HepG2 (cell line): ENCODE measurements at places on chromosomes 12 and 14. TPM values are rescaled to one million over a fixed set of nuclear protein-coding genes. Genes with fewer than 3 reads are reported as not detected.

TMEM253 gene
- 0.29 TPM in 1 of 2 replicates, not detected in the other for total RNA-seq

ZFHX2 gene
- total RNA-seq, result 0.44 and 0.49 TPM in 2 replicates

FAIM2 gene
- not detected in 2 replicates for total RNA-seq

PTPRO gene
- total RNA-seq, result not detected in 2 replicates

MRPL52 gene
- total RNA-seq, result 329 and 420 TPM in 2 replicates

POLE2 gene
- 37.0 and 41.3 TPM in 2 replicates for total RNA-seq

C1S gene
- total RNA-seq, result 8.2 and 18.2 TPM in 2 replicates

DEPDC4 gene
- total RNA-seq, result 5.7 and 6.6 TPM in 2 replicates

GRIN2B gene
- 0.03 and 0.13 TPM in 2 replicates for total RNA-seq

TAS2R46 gene
- 0.22 and 3.5 TPM in 2 replicates for total RNA-seq

OAS1 gene
- total RNA-seq, result 6.5 and 7.5 TPM in 2 replicates

FAM186B gene
- total RNA-seq, result 0.17 and 0.20 TPM in 2 replicates

- DNase-seq, result no peak
These were observed 72.9 kb upstream of the BTG1 start for GRCh38 chr12:92218394-92219077.

DNA sequence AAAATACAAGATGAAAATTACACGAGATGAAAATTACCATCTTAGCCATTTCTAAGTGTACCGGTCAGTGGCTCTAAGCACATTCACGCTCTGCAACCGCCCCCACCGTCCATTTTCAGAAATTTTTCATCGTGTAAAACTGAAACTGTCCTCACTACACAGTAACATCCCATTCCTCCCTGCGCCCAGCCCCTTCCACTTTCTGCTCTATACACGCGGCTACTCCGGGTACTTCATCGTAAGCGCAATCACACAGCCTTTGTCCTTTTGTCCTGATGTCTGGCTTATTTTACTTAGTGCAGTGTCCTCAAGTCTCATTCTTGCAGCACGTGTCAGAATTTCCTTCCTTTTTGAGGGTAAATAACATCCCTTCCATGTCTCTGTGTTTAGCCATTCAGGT lies 3.6 kb upstream of the GPR132 start:
- no peak for DNase-seq

DNA sequence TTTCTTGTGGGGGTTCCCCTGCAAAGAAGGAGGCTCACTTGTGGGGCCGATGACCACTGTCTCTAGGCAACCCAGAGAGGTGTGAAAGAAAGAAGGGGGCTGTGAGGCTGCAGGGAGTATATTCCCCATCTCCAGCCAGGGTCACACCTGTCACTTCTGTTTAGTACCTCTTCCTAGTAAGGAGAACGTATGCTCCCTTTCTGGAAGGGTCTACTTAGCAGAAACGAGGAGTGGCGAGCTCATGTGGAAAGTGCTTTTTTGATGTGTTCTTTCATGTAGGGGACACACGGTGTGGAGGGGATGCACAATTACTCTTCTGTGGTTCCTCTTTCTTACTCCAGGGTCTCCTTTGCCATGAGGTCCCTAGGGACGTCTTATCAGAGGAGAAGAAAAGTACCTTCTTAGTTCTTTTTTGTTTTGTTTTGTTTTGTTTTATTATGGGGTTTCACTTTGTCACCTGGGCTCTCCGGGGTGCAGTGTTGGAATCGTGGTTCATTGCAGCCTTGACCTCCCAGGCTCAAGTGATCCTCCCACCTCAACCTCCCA lies 58.3 kb downstream of the PRKCH start:
- DNase-seq, result no peak

GRCh38 chr12:71183846-71184245 lies 26.0 kb upstream of the TSPAN8 start:
- no peak for DNase-seq

DNA sequence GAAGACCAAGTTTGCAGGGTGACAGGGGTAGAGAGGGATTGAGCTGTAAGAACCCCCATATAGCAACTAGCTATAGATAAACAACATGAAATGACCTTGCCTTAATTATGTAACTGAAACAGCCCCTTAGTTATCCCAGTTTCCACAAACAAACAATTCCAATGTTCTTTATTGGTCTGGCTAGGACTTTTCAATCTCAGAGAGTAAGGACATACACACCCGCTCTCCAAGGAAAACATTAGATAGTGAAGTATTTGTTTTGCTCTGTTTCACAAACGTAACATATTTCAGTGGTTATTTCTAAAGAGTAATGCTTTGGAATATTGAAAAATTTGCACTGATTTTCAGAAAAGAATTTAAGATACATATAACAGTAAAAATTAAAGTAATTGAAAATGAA lies 51.6 kb upstream of the GTF2A1 start:
- DNase-seq, result no peak

- no peak for DNase-seq
These were observed 5.6 kb downstream of the FAM234B start for GRCh38 chr12:13049816-13050215.

DNA sequence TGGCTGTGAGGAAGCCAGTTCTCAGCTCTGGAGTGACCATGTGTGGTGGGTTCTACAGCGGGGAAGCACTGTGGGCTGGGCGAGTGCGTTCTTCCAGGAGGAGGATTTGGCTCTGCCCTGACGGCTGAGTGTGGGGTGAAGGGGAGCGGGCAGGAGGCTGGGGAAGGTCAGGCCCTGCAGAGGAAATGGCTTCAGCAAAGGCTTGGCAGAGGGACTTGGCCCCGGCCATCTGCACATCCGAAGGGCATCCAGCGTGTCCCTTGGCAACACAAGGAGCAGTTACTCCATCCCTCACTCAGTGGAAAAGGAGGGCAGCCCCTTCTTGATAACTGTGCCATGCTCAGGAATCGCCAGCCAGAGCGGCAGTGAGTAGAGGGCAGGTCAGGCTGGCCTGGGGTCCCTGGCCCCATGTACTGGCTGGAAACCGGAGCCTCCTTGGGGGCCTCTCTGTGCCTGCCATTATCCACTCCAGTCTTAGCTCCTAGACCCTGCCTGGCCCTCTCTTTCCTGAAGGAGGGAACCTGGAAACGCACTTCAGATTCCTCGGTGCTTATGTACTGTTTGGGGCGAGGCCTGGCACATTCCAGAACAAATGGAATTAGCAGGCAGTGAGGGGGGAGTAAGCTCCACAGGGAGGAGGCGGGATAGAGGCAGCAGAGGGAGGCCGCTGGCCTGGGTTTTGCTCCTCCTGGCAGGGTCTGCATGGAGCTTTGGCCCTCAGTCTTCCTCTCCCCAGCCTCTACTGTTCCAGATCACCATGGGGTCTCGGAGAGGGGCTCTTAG lies 133.6 kb upstream of the NCOR2 start:
- no peak for DNase-seq

GRCh38 chr14:91253795-91254323 lies 9.4 kb upstream of the GPR68 start:
- no peak for DNase-seq

- DNase-seq, result no peak
These were observed 69.9 kb downstream of the FOXN4 start for GRCh38 chr12:109239179-109239578.

GRCh38 chr12:118359541-118359915 lies 13.2 kb downstream of the TAOK3 start:
- DNase-seq, result no peak

GRCh38 chr12:105222284-105222655 lies 13.7 kb downstream of the APPL2 start:
- DNase-seq, result no peak

DNA sequence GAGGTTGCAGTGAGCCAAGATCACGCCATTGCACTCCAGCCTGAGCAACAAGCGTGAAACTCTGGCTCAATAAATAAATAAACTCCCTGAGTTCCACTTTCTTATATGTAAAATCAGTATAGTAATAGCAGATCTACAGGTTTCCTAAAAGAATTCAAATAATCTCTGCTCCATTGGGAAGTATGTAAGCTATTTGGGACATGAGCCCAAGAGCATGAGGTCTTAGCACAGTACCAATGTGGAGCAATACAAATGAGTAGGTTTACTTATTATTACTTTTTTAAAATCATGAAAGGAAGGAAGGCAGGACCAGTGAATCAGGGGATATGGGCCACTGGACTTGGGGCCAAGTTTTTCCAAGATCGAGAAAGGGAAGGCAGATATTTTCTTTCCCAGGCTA lies 216.9 kb upstream of the DIO2 start:
- DNase-seq, result no peak

DNA sequence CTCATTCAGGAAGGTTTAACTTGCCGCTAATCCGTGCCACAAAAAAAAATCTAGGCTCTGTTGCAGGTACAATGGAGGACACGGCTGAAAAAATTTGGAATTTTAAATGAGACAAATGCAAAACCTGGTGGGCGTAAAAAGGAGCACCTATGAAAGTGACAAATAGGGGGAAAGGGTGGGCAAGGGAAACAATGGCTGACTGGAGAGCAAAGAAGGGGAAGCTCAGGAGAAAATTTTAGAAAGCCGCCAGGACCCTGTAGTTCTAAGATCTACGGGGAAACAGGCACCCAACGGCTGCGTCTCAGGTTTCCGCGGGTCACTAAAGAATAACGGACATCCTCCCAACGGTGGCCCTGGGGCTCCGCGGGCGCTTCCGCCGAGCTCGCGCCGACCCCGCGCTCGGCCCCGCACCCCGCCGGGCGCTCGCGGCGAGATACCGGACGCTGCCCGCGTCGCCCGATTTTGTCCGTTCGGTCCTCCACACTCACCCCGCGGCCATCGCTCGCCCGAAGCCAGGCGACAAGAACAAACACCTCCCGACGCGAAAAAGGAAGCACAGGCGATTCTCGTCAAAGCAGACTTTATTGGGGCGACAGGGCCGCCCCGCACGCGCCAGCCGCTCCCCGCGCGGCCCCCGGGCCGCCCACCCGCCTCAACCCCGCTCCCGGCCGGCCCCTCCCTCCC lies 1.1 kb upstream of the YY1 start:
- DNase-seq, result peak; percentile 34

GRCh38 chr12:53564278-53564677 lies 57.0 kb upstream of the NPFF start:
- no peak for DNase-seq

DNA sequence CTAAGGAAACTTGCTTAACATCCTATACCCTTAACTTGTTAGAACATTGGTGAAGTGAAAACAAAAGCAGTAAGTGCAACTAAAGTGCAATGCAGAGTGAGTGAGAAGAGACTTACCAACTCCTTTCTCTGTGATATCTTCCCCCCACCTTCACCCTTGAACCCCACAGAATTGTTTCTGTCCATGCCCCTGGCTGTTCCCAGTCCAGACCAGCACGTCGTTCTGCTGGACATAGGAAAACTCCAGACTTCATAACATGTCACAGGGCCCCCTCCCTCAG lies 91.9 kb downstream of the DAD1 start:
- no peak for DNase-seq

DNA sequence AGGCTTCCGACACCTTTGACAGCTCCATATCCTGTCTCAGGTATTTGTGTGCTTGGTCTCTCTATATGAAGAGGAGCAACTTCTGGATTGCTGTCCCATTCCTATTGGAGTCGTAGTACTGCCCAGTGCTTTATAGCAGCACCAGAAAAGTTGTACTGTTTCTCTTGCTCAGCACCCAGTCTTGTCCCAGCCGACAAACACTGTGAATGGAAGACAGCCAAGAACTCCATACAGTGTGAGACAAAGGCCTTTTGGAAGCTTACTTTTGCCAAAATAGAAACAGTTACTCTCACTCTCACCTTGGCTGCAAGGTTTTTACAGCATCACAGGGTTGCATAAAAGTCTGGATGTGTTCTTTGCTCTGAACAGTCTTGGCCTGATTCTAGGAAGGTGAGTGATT lies 105.3 kb downstream of the TGFB3 start:
- DNase-seq, result no peak

DNA sequence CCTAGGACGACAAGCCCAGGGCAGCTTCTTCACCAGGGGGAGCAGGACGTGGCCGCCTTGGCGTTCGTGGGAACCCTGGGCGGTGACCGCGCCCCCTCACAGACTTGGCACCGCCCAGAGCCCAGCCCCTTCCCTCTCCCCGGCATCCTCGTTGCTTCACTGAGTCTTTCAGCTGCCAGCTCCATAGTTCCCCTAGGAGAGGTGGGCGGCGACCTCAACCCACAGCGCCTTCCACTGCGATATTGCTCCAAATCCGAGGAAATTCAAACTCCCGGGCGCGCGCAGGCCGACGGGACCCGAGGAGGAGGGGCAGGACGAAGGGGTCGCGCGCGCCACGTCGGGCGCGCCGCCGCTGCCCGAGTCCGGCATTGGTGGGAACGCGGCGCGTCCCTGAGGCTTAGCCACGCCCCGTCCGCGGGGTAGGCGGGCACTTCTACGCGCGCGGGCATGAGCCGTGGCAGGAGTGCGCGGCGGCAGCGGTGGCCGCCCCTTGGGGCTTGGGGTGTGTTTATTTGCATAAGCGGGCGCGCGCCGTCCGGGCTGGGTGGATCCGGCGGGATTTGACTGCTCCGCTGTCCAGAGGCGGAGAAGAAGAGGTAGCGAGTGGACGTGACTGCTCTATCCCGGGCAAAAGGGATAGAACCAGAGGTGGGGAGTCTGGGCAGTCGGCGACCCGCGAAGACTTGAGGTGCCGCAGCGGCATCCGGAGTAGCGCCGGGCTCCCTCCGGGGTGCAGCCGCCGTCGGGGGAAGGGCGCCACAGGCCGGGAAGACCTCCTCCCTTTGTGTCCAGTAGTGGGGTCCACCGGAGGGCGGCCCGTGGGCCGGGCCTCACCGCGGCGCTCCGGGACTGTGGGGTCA lies at the start of the genes APAF1 and IKBIP:
Gene APAF1 (plus strand): TSS at position 579 of the 860 bp plus-strand sequence. CDS start 3,070 bp downstream, outside the sequence.
Gene IKBIP (minus strand): TSS at position 77 of the 860 bp plus-strand sequence. CDS start 87 bp downstream, outside the sequence.
- DNase-seq, result peak; percentile 89

DNA sequence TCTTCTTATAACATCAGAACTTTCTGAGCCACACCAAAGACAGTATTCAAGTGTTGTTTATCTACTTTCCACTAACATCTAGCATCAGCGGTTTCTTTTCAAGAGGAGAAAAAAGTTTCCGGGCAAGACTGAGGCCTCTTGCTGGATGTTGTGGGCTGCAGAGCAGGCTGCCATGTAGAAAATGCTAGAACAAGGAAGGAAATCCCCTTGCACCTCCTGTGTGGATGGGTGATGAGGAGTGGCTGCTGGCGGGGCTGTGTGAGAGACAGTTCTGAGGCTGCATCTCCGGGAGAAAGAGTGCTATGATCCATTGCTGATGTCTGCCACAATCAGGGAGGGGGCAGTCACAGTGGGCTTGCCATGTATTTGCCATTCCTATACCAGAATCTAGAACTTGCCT lies 37.8 kb upstream of the PPP1CC start:
- DNase-seq, result no peak

GRCh38 chr14:71905860-71906259 lies 26.4 kb upstream of the RGS6 start:
- DNase-seq, result no peak

DNA sequence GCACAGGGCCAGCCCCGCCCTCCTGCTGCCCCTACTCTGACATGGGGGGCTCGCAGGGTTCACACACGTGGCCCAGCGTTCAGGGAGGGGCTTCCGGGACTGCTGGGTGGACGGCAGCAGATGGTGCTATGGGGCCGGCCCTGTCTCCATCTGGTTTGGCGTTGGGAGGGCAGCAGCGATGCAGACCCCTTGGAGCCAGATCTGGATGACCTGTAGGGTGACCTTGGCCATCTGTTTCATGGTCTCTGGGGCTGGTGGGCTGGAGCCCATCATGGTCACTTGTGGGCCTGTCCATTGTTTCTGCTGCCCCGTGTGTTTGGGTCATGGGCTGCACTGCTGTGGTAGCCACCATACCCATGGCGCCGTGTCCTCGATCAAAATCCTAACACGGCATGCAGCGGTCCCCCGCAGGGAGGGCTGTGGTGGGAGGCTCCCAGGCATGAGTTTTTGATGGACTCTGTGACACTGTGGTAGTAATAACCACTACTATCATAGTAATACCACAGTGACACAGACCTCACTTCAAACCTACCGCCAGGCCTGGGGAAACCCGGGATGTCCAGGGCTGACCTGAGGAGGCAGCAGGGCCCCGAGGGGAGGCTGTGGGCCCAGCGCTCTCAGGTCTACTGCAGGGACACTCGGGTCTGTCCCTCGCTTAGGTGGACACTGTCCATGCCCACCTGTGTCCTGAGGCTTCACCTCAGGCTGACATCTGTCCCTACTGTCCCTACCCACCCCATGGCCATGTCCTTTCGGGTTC lies 359.4 kb downstream of the TMEM121 start:
- DNase-seq, result no peak
